ENCODE measurements at places on chromosomes 1 and 21.

GRCh38 chr1:56453417-56454078 lies 125.8 kb downstream of the PLPP3 start:
- no peak for DNase-seq

GRCh38 chr1:36506276-36506920 lies 23.7 kb upstream of the CSF3R start:
- DNase-seq = no peak

- DNase-seq = no peak
Measured at GRCh38 chr1:185244015-185244747, 72.9 kb downstream of the IVNS1ABP start.

GRCh38 chr1:10540277-10541005 lies 65.7 kb downstream of the PEX14 start:
- no peak for DNase-seq

DNA sequence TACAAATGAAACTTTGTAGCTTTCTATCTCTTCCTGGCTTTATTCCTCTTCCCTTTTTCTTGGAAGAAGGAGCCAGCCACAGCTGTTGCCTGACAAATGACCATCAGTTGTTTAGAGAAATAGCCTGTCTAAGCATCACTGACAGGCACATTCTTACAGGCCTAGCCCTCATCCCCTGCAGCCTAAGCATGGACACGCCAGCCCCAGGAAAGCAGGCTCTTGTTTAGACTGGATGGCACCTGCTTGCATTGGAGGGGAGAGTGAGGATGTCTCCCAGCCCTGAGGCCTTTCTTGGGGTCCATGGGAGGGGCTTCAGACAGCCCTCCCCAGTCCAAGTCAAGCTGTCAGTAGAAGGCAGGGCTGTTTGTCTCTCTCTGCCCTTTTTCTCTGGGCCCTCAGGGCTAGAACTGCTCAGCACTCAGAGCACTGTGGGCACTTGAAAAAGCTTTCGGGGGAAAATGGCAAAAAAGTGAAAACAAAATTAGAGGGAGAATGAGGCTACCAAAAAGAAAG lies 282.5 kb upstream of the PLXNA2 start:
- DNase-seq = no peak

DNA sequence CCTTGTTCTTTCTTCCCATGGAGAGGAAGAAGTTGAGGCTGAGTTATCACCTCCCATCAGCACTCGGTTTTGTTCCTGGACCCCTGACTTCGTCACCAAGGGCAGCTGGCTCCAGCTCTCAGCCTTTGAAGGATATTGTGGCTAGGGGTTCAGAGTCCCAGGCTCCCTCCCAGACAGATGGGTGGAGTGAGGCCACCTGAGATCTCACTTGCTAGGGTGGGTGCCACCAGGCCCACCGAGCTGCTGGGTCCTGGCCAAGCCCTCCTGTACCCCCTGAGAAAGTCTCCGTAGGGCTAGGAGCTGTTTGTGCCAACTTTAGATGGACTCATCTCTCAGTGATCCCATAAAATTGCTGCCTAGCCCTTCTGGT lies 6.9 kb downstream of the MX2 start:
- no peak for DNase-seq

Measured in GM12892 (cell line).